ENCODE measurements at places on chromosomes 1 and 21.
A peak's percentile ranks its signal among the peaks of the same experiment; 100 is the strongest.

GRCh38 chr1:55382806-55383305 lies 167.7 kb upstream of the USP24 start:
- DNase-seq = no peak

GRCh38 chr1:116067566-116067890 lies 43.7 kb upstream of the MAB21L3 start:
- DNase-seq = peak; percentile 24

GRCh38 chr1:1038694-1039093 lies 18.8 kb downstream of the AGRN start:
- DNase-seq = no peak

GRCh38 chr1:162197615-162198421 lies 128.3 kb downstream of the NOS1AP start:
- no peak for DNase-seq

GRCh38 chr1:160553778-160554177 lies 25.5 kb downstream of the CD84 start:
- no peak for DNase-seq

GRCh38 chr1:103156966-103157365 lies 48.6 kb upstream of the COL11A1 start:
- no peak for DNase-seq

- DNase-seq = peak; percentile 93
Measured at GRCh38 chr1:94734963-94735901, 84.9 kb upstream of the SLC44A3 start.

- DNase-seq = no peak
Measured at GRCh38 chr1:10652626-10653025, 143.8 kb downstream of the CASZ1 start.

DNA sequence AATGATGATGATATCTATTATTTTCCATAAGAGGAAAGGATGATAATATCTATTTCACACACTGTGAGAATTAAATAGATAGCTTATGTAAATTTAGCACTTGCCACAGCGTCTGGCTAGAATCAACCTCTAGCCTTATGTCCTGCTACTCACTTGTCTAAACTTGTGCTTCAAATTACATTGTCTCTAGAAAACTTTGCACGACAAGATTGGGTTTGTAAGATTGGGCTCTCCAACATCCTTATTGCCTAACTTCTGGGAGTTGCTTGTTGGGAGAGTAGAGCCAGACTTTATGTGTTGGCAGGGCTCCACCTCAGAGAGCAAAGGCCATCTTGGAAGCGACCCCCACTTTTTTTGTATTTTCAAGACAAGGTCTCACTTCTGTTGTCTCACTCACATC lies 50.0 kb upstream of the POGK start:
- no peak for DNase-seq

DNA sequence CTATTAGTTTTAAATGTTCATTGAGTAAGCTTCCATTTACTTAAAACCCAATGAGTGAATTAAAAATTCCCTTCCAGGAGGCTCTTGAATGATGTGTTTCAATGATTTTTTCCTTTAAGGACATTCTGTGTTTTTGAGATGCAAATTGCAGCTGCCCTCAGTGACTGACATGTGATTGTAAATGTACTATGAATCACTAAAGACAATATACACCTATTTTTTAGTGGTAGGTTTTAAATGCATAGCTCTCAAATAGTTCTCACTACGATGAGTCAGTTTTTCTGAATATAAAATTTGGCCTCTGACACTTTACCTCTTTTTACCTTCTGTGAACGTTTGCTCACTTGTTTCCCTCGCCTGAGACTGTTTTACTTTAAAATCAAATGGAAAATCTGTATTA lies 204.7 kb downstream of the BARHL2 start:
- no peak for DNase-seq

GRCh38 chr1:12113433-12114339 lies 50.6 kb downstream of the TNFRSF8 start:
- no peak for DNase-seq

GRCh38 chr1:20285510-20285909 lies 5.2 kb upstream of the VWA5B1 start:
- DNase-seq = no peak

GRCh38 chr1:243942196-243943150 lies 92.4 kb upstream of the AKT3 start:
- no peak for DNase-seq

DNA sequence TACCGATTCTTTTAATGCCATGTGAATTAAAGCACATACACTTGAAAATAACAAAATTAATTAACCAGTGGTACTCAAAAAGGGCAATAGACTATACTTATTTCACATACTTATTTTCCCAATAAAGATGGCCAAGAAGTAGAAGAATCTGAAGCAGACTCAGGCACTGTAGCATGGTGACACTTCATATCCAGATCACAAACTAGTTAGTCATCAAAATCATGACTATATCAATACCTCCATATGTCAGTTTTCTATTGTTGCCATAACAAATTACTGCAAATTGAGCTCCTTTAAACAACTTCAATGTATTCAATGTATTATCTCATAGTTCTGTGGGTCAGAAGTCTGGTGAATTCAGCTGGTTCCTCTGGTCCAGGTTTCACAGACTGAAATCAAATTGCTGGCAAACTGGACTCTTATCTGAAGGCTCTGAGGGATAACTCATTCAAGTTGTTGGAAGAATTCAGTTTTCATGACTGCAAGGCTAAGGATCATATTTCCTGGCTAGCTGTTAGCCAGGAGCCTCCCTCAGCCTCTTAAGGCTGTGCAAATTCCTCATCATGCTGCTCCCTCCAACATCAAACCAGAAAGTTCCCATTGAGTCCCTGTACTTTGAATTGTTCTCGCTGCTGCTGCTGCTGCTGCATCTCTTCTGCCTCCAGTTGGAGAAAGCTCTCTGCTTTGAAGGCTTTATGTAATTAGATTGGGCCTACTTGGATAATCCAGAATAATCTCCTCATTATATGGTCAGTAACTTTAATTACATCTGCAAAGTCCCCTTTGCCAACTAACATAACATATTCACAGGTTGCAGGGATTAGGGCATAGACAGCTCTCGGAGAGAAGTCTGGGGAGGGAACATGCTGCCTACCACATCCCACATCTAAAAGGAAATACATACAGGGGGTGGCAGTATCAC lies 91.5 kb downstream of the MRPL39 start:
- no peak for DNase-seq

DNA sequence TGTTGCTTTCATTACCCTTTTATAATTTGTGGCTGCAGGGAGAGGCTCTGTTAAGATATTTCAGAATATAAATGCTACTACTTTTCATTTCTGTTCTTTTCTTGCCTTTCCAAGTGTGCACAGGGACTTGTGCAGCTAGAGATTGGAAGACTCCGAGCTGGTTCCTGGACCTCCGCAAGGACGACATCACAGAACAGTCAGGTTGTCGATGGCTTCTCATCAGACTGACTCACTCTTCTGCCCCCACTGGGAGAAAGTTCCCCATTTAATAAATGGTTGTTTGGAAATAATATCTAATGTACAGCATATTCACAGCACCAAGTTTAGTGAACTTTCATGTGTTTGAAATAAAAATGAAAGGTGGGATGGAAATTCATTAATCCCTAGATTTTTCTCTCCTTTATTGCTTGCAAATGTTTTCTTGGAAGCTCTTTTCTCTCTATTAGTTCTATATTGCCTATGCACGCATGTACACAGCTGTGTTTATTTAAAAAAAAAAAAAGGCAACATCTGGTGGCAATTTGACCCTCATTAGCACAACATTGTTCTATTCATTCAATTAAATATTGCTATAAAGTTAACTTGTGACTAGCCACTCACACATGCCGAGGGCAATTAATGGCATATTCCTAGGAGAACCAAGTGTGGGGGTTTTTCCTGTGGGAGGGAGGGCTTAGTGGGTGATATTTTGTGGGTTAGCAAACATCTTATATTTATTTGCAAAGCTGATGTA lies 77.5 kb upstream of the L1TD1 start:
- DNase-seq = no peak

DNA sequence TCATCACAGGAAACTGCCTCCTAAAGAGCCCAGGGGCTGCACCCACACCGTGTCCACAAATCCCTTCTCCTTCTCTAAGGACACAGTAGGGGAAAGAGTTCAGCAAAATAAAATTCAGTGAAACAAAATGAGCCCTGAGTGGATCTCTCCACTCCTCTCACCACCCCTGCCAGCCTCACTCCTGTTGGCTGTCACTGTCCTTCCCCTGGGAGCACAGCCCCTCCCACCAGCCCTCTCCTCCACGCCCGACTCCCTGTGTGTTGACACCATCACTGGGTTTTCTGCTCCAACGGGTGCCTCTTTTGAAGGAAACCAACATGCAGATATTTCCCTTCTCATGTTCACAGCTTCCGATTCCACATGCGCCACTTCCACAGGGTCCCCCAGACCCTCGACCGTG lies 356.2 kb downstream of the AJAP1 start:
- no peak for DNase-seq

DNA sequence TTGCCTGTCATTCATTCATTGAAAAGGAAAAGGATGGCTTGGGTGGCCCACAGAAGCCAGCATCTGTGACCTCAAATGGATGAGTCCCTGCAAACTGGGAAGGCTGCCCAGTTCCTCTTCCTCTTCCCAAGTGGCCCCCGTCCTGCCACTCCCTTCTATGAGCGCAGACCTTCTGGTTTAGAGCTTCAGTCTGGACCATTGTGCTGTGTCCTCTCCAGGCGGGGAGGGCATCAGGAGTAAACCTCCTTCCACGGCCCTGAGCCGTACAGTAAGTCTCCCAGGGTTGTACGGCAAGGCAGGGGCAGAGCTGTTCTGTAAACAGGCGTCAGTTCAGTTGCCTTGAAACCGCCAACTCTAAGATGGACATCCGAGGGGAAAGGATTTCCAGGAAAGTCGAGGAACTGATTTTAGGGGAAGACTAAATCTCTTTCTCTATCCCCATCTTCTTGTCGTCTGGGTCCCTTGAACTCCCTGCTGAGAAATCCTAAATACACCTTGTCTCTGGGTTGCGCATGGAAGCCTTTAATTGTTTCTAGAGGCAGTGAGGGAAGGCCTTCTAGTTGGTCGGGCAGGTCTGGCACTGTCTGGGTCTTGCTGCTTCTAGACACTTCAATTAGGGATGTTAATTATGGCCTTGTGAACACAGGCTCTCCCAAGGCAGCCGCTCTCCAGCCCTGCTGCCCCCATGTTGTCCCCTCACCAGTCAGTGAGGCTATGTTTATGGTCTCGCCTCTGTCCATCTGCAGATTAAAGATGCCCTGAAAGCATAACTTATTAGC lies 22.1 kb downstream of the SOX13 start:
- no peak for DNase-seq

DNA sequence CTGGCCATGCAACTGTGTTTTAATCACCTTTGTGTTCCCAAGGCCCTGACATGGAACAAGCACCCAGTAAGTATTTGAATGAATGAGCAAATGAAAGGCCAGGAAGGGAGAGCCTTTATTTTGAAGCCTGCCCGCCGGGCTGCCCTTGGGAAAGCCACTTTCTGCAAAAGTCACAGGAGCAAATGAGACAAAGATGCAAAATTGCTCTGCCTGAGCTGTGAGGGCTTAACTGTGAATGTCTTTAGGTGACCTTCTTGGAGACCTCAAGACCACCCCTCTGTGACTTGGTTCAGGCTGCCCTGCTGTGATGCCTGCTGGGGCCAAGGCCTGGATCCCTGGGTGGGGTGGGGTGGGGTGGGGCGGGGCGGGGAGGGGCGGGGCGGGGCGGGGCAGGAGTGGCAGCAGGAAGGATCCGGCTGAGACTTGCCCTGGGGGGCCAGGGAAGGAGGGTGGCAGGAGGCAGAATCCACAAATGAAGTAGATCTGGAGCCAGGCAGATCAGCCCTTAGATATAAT lies 54.0 kb downstream of the RUNX3 start:
- no peak for DNase-seq

GRCh38 chr1:246613096-246613758 lies 47.0 kb downstream of the CNST start:
- no peak for DNase-seq

DNA sequence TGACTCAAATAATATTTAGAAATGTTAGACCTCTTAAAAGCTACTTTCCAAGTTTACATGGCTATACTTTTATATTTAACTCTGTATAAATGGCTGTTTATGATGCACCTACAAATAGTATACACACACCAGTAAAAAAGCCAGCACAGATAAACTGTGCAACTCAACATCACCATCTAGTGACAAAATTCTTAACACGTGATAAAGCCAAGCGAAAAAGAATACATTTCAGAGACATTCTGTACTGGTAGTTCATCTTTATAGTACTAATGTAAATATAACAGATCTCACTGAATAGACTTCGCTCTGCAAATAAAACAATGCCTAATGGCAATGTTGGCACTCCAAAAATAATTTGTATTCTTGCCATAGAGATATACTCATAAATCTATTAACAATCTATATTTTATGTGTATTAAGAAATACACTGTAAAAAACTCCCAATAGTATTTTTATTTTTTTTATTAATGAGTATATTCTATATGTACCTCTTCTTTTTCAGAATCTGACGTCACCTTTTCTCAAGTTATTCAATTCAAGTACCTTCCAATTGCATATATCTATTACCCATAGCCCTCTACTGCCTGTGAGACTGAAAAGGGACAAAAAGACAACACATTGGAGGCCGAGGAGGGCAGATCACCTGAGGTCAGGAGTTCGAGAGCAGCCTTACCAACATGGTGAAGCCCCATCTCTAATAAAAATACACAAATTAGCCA lies 100.2 kb downstream of the DPYD start:
- DNase-seq = no peak

GRCh38 chr1:92929461-92929860 lies 31.8 kb downstream of the DIPK1A start:
- no peak for DNase-seq

- DNase-seq = no peak
Measured at GRCh38 chr1:3174487-3175247, 105.7 kb downstream of the PRDM16 start.

DNA sequence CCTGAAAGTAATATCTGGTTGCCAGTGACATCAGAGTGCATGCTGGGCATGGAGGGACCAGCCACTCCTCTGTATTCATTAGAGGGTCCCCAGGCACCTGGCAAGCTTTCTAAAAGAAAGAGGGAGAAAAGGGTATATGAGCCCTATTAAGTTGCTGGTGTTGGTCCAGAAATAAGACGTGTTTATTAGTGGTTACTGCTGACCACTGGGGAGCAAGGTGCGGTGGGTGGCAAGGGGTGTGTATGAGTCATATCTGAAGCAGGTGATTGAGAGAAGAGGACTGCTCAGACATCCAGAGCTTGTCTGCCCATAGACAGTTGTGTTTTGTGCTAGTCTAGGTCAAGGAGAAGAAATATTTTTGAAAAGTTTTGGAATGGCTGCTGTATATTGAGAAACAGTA lies 298.1 kb downstream of the TM2D1 start:
- no peak for DNase-seq

DNA sequence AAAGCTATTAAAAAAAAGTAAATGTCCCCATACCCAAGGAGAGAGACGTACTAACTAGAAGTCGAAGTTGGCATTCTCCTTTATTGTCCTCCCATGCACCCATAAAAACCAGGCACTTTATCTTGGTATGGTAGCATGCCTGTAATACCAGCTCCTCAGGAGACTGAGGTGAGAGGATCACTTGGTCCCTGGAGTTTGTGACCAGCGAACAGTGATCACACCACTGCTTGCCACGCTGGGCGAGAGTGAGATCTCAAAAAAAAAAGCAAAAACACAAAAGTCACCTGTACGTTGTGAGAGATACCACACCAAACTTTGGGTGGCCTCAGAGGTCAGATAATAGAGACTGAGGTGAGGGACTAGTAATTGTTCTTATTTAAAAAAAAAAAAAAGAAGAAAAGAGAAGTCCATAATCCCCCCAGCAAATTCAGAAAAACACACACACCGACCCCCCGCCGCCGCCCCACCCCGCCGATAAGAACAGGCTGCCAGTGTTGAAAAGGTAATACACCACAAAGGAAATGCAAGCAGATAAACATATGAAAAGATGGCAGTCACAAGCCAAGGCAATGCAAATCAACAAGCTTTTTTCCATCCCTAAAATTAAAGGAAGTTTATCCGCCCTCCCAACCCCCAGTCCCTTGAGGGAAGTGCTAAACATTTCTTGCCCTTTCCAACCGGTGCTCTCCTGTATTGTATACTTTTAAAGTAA lies 3.6 kb downstream of the L1TD1 start:
- no peak for DNase-seq

Data from smooth muscle cell of the brain vasculature (primary cell).